ENCODE measurements at places on chromosomes 5 and 9.
A peak's percentile ranks its signal among the peaks of the same experiment; 100 is the strongest.

GRCh38 chr5:109335114-109335513 is 74.7 kb downstream of the PJA2 start:
- no peak overlapping the region for H3K27ac ChIP-seq
- no peaks in the 10 kb centered on the region for H3K27me3 ChIP-seq
- DNase-seq: no peak

- H3K4me3 ChIP-seq: no peak overlapping the region
- H3K27me3 ChIP-seq: no peaks in the 10 kb centered on the region
- peaks cover 57% of the 10 kb centered on the region for H3K36me3 ChIP-seq
- peaks cover 4% of the 10 kb centered on the region for H3K4me1 ChIP-seq
These were observed 44.5 kb downstream of the AMBP start for GRCh38 chr9:114033397-114034103.

GRCh38 chr5:5419291-5420210 is 2.9 kb upstream of the ICE1 start:
- H3K4me3 ChIP-seq: no peak overlapping the region
- H3K27me3 ChIP-seq: no peaks in the 10 kb centered on the region
- H3K4me1 ChIP-seq: peaks cover 6% of the 10 kb centered on the region
- DNase-seq: peak; percentile 46

DNA sequence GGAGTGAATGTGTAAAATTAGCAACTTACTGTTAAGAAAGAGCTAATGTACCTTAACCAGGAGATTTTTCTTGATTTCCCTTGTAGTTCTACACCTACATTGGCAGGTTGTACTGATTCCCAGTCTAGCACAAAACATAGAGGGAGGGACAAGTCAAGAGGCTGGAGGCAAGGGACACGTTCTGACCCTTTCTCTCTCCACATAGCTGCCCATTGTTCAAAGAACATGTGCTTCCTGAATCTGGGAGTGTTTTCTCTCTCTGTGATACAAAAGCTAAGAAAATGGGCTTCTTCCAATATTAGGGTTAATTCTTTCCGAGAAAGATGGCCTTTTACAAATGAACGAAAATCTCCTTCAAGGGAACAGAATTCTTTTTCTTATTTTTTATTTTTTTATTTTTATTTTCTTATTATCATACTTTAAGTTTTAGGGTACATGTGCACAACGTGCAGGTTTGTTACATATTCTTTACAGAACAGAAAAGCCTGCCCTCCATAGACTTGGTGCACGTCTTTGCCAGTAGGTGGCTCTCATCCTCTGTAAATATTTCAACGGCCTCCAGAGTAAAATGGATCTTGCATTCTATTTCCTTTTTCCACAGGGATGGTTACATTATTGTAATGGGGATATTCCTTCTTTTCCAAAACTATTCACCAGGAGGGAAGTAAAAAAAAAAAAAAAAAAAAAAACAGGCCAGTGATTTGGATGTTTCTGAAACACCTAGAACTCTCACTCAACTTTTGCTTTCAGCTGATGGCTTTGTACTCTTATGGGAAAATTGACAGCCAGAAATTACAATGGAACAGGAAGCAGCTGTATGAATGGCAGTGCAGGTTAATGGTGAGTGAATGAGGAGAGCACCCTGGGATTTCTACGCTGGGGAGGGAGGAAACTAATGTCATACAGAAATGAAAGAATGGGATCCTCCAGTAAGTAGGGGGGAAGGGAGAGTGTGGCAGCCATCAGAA is 13.1 kb upstream of the IFNA5 start:
- no peak for DNase-seq
- H3K4me1 ChIP-seq: no peaks in the 10 kb centered on the region
- H3K4me3 ChIP-seq: no peak overlapping the region
- no peaks in the 10 kb centered on the region for H3K27me3 ChIP-seq
- H3K36me3 ChIP-seq: 0 out of 2 replicates have a peak, but pooled peaks cover 3% of the 10 kb centered on the region

GRCh38 chr9:128055344-128056040 is 11.6 kb downstream of the NAIF1 start:
- H3K27ac ChIP-seq: no peak overlapping the region
- DNase-seq: peak; percentile 59
